NCI-H748 treated with DMSO at 0.1 percent for 48 hours (cell line): ENCODE measurements at places on chromosomes 3 and 15.

DNA sequence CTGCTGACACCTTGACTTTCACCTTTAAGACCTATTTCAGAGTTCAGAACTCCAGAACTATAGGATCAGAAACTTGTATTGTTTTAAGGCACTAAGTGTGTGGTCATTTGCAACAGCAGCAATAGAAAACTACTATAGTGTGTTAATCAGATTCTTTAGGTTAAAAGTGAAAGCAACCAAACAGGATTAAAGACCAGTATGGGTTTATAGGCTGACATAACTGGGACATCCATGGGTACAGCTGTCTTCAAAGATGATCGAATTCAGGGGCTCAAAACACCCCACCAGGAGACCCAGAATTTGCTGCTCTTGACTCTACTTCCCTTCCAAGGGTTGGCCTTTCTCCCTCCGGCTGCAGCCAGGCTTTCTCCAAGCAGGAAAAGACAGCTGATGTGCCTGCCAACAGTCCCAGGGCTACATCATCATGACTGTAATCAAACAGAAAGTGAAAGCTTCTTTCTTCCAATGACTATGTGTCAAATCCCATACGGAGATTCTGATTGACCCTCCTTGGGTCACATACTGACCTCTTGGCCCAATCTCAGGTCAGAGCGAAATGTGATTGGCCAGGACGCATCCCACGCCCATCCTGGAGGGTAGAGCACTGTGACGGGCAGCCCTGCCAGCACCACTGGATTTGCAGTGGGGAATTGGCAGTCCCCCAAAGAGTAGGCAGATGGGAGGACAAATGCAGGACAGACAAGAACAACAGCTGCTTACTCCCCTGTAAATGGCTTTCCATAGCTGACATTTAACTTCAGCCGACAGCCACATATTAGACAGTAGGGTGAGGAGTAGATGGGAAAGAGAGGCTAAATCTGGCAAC, 51.4 kb upstream of the RNF7 start:
- DNase-seq, result no peak

GRCh38 chr3:71972031-71972430, 187.1 kb upstream of the PROK2 start:
- no peak for DNase-seq

- peak; percentile 40 for DNase-seq
These were observed 425 bp upstream of the FYTTD1 start for GRCh38 chr3:197749315-197749600.

- DNase-seq, result no peak
These were observed at the start of gene SUCNR1 for GRCh38 chr3:151873398-151873797. Gene SUCNR1, plus strand, starts transcription at chr3:151873643. Its CDS starts 6,250 bp downstream, at chr3:151879893.

- DNase-seq, result no peak
These were observed 24.0 kb downstream of the TSEN2 start for GRCh38 chr3:12508291-12508700.

- no peak for DNase-seq
These were observed 253.3 kb upstream of the LYSMD4 start for GRCh38 chr15:99986297-99987118.

- no peak for DNase-seq
These were observed 28.8 kb downstream of the ST6GAL1 start for GRCh38 chr3:186959029-186959624.

GRCh38 chr3:184836090-184836822, 24.3 kb downstream of the VPS8 start:
- DNase-seq, result no peak

- no peak for DNase-seq
These were observed 280.6 kb upstream of the ZNF717 start for GRCh38 chr3:76065964-76066363.

- peak; percentile 24 for DNase-seq
These were observed 511.9 kb downstream of the GBE1 start for GRCh38 chr3:81249540-81250029.

DNA sequence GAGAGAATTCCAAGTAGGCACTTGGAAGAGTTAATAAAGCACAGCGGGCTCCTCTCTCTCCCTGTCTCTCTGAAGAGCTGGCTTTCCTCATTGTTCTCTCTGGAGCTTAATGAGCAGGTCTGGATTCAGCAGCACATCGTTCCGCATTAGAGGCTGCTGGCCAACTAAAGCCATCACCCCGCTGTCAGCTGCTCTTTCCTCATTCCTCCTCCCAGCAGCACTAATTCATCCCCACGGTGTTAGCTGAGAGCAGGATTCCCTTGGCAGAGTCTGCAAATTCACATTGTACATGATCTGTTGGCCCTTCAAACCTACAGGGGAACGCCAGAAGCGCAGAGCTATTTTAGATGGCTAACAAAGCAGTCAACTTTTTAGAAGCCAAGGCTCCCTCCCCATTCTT, 44.2 kb downstream of the SGO1 start:
- DNase-seq, result no peak

GRCh38 chr3:68458581-68458980, 473.8 kb downstream of the TAFA4 start:
- DNase-seq, result no peak

GRCh38 chr3:99319450-99319849, 318.9 kb upstream of the COL8A1 start:
- DNase-seq, result no peak

DNA sequence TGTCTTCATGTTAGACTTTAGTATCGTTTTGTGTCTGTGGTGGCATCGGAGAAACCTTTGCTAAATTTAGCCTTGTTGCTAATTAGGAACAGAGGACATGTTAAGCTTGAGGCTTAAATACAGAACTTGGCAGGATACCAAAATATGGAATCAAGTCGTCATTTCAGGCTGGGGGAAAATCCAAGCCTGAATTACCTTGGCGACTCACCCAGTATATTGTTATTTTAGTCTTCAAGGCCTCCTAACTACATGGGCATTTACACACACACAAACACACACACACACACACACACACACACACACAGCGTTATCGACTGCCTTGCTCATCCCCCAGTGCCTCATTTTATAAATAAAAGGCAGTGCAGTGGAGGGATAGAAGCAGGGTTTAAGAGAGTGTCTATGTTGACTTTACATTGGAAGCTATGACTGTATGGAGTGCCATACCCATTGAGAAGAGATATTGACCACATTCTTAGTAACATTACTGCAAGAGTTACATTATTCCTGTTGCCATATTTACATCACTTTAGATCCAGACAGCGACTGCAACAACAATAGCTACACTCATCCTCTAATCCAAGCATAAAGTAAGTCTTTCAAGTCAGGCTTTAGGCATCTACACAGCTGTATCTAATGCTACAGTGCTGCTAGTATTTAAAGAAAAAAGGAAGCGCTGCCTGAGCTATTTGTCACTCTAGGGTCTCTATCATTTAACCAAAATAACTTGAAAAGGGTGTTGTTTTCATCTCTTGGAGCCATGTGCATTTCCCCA, 210.8 kb upstream of the SEMA6D start:
- DNase-seq, result peak; percentile 12

DNA sequence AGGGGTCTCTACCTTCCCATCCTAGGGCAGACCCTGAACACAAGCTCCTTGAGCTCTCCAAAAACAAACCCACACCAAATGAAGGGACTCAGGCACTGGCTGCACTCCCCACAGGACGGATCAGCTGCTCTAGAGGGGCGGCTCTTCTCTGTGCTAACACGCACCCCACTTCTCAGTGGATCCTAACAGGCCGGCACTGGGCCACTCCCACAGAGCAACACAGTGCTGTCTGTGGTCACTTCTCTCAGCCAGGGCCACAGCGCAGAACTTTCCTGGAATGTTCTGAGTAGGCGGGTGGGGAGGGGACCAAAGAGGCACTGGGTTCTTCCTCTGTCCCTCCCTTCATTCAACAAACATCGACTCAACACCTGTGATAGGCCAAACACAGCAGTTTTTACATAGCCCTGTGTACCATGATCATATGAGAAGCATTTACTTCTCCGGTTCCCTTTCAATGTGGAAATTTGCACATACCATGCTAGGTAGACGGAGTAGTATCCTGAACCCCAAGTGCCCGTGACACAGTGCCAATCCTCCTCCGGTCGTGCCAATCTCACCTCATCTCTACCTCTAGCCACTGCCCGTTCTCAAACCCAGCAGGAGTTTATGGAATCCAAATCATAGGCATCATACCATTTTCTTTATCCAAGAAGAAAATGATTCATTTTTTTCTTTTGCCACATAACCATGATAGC, 98.1 kb downstream of the LRIG1 start:
- DNase-seq, result no peak

GRCh38 chr15:67781907-67782690, 43.2 kb upstream of the SKOR1 start:
- peak; percentile 23 for DNase-seq

DNA sequence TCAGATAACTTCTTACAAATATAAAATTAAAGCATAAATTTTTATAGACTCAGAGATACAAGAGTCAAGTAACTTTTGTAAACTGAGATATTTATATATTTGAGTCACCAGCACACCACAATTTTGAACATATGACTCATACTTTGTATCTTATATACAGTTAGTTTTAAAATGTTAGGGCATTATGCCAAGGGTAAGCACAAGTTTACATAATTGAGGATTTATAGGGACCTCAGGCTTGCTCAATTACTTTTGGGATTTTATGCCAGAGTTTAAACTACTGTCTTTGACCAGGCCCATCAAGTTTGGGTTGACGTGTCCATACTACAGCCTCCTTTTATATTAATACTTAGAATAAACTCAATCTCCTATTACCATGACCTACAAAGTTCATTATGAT, 7.4 kb upstream of the FGF7 start:
- no peak for DNase-seq

DNA sequence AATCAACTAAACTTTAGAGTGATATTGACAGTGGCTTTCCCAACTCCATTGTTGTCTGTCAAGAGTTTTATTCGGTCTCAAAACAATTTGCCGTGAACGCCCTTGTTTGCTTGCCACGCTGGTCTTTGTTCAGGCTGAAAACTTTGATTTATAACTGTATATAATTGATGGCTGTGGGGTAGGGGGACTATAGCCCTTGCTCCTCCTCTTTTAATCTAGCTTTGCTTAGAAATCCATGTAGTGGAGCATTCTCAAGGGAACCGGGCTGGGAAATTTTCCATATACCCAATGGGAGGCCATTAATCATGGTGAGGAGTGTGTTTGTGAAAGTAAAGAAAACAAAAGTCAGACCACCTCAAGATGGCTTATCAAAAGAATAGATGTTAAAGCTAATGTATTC, 339.8 kb upstream of the RARB start:
- DNase-seq, result no peak
